ENCODE measurements at places on chromosomes 2 and 18. TPM values are rescaled to one million over a fixed set of nuclear protein-coding genes. Genes with fewer than 3 reads are reported as not detected.

The GLI2 gene
- 0.60 TPM for polyA plus RNA-seq

The LRRTM4 gene
- 0.13 TPM for polyA plus RNA-seq

The POTEC gene
- not detected for polyA plus RNA-seq

The EPB41L5 gene
- polyA plus RNA-seq: 7.3 TPM

- peak; percentile 20 for DNase-seq
Observed at GRCh38 chr2:167814881-167815718, 432.3 kb downstream of the STK39 start.

- DNase-seq: no peak
Observed at GRCh38 chr2:95012881-95013550, 12.5 kb upstream of the MAL start.

- DNase-seq: no peak
Observed at GRCh38 chr2:21097331-21097730, 26.4 kb upstream of the TDRD15 start.

- no peak for DNase-seq
Observed at GRCh38 chr18:50190236-50190635, 4.7 kb downstream of the MYO5B start.

- no peak for DNase-seq
Observed at GRCh38 chr2:140383781-140384180, 1603.6 kb upstream of the NXPH2 start.

GRCh38 chr2:68317971-68318913 lies 1.5 kb downstream of the CNRIP1 start:
- DNase-seq: no peak
